ENCODE measurements at places on chromosomes 3 and 15.

- no peak for DNase-seq
Measured at GRCh38 chr15:96538491-96538890, 208.0 kb downstream of the NR2F2 start.

DNA sequence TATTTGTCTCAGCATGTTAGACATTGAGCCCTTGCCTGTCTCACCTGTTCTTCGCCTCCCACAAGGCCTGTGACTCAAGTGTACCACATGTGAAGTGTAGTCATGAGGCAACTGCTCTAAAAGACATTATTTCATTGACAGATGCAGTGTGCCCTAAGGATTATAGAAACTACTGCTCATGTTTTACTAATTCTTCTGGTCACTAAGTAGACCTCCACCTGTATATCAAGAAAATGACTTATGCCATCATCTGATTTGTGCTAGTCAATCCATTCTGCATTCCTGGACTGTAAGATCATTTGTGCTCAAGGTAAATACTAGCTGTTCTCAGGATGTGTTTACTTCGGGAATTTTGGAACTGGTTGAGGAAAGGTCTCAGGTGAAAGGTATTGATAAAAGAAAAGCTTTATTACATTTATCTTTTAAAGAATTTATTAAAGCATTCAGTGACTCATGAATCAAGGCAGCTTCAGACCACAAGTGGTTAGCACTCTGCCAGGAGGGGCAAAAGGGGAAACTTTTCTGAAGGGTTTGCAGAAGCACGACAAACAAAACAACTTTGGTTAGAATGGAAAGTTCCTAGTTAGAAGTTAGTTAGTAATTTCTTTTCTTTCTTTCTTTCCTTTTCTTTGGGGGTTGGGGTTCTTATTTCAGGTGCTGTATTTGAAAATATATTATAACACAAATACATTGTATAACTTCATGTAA lies 465.3 kb upstream of the CBLB start:
- DNase-seq: peak; percentile 12

DNA sequence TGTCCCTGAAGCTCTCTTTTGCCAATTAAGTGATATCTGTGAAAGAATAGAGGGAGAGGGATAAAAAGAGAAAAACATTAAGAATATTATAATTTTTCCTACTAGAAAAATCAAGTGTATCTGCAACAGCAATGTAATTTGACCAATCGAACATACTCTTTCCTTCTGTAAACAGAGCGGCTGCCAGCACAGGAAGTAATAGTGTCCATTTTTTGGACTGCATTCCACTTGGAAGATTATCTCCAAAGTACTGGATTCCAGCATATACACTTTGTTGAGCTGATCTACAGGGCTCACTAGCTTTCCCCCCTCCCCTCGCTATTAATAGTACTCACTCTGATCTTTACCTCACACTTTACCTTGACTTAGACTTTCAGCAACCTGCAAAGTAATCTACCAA lies 90.4 kb downstream of the SUCLG2 start:
- DNase-seq: no peak

DNA sequence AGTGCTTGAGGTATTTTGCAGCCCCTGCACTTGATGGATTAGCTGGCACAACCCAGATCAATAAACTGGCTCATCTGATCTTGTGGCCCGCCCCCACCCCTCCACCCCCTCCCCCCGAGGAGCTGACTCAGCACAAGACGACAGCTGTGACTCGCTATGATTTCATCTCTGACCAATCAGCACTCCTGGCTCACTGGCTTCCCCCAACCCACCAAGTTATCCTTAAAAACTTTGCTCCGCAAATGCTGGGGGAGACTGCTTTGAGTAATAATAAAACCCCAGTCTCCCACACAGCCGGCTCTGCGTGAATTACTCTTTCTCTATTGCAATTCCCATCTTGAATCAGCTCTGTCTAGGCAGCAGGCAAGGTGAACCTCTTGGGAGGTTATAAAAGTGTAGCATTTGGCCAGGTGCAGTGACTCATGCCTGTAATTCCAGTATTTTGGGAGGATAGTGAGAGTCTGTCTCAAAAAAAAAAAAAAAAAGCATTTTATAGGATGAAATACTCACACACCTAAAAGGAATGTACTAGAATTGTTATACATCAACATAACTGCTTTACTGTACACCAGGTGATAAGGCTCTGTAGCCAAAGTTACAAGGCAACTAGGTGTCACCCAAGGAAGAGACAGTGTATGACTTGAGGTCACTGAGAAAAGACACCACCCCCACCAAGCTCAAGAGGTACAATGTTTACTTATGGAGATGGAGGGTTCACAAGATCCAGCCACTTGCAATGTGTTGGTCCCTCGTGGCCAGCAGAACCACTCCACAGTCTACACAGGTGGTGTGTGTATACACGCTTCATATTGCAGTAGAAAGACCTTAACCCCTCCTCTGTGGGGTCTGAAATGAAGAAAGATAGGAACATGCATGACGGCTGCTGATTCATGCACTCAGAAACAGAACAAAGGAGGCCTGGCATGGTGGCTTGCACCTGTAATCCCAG lies 8.6 kb downstream of the ZNF445 start:
- DNase-seq: no peak

DNA sequence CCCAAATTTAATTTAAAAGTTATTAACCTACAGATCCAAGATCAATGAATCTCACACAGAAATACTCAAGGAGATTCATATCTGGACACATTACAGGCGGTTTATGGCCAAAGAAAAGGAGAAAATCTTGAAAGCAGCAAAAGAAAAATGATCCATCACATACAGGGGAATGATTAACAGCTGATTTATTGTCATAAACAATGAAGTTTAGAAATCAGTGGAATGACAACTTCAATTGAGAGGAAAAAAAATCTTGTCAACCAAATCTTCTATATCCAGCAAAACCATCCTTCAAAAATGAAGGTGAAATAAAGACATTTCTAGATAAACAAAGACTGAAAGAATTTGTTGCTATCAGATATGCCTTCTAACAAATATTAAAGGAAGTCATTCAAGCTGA lies 156.2 kb upstream of the SEMA6D start:
- DNase-seq: no peak

DNA sequence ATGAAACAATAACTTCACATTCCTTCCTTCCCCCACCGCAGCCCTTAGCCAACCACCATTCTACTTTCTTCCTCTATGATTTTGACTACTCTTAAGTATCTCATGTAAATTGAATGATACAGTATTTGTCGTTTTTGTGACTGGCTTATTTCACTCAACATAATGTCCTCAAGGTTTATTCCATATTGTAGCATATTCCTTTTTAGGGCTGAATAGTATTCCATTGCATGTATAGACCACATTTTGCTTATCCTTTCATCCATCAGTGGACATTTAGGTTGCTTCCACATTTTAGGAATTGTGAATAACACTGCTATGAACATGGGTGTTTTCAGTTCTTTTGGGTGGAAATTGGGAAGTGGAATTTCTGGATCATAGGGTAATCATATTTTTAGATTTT lies 106.1 kb downstream of the THSD4 start:
- no peak for DNase-seq

- no peak for DNase-seq
Measured at GRCh38 chr3:67521053-67521646, 133.3 kb downstream of the SUCLG2 start.

DNA sequence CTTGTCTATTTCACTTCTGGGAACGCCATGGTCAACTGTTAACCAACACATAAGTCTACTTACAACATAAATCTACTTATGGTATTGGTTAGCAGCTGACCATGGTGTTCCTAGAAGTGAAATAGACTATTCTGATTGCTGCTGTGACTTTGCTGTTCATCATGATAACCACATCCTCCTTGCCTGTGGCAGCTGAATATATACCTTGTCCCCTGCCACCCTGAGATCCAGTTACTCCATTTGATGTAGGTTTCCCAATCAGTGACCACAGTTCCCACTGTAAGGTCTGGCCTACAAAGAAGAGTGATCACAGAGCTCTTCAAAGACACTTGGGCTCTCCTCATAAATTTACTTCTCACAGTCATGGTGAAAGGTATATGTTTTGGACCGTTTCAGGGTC lies 66.8 kb upstream of the ALDH1A3 start:
- DNase-seq: no peak

DNA sequence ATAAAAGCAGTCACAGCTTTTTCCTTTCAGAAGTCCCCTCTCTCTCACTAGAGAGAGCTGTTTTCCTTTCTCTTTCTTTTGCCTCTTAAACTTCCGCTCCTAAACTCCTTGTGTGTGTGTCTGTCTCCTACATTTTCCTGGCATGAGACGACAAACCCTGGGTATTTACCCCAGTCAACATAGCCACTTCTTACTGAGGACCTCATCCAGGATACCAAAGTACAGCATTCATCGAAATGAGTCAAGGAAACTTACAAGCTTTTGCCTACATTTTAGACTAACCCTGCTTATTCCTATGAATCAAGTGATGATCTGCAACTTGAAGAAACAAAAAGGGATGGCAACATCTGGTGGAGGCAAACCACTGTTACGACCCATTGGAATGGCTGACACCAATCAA lies 16.7 kb downstream of the PATL2 start:
- no peak for DNase-seq

- no peak for DNase-seq
Measured at GRCh38 chr3:41872157-41872556, 89.7 kb downstream of the ULK4 start.

DNA sequence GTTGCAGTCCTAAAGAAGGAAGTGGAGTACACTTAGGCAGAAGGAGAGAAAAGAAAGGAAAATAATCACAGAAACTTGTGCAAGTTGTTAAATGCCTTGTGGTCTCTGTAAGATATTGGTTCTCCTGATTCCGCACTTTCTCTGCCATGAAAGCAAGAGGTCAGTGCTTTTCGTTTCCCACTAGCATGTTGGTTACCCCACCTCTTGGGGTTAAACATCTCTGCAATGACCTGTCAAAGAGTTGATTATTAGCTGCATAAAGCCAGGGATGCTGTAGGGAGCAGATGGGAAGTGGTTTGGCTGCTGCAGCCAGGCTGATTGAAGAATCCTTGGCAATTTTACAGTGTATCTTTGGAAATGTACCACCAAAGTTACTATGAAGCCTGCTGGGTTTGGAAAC lies 33.3 kb downstream of the ZNF609 start:
- no peak for DNase-seq

GRCh38 chr3:126155819-126156218 lies 24.6 kb downstream of the ALDH1L1 start:
- DNase-seq: no peak

DNA sequence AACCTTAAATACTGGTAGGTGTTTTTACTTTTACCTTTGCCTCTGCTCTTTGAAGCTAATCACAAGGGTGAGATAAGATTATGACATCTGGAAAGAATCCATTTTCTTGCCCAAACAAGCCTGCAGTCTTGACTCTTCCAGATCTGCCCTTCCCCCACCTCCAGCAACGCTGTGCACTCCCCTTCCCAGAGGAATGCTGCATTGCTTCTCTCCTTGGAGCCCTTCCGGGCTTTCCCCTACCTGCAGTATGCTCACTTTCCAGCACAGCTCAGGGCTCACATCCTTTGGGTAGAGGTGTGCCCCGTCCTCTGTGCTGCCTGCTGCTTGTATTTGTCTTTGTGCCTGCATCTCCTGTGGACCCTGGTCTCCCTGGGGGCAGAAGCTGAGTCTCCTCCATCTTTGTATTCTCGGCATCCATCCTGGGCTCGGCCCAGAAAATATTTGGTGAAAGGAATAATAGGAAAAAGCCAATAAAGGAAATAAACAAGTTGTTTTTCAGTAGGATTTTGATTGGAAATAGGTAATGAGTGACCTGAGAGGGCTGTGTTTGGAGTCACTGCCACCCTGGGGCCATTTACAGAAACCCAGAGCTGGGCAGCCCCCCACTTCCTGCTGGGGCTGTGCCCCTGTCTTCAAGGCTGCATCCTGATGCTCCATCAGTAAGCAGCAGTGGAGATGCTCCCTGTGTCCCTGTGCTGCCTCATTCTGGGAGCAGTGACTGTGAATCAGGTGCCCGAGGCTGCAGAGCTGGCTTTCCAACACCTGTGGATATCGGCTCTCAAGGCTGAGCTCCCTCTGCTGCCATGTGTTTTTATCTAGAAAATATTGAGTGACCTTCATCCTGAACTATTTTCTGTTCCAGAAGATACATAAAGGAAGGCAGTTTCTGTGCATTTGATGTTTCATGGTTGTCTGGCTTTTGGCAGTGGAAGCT lies 117.5 kb downstream of the EEFSEC start:
- DNase-seq: no peak

DNA sequence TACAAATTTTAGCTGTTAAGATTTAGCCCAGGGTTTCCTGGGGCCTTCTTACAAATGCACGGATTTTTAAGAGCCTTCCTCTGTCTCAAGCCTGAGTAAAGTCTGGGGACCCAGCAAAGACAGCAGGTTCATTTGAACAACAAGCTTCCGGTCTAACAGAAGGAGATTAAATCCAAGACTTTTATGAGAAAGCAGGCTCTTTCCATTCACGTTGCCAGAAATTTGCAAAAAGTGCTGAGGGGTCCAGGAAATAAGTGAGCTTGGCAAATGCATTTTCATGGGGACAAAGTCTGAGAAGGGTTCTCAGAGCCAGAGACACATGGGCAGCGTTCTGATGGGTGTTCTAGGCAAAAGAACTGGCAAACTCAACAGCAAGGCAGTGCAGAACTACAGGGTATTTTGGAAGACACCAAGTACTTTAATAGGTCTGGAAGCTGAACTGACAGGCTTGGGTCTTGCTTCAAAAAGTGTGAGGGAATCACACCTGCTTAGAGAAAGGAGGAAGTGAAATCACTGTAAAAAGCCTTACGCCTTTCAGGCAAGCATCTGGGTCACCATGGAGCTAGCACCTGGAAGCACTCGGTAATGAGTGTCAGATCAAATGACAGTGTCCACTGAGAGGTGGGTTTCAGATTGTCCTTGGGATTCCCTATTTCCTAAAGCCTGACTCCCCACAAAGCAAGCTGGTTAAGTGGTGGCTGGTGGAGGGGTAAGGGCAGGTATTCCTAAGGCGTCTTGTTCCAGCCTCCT lies 115.8 kb upstream of the ARHGEF3 start:
- no peak for DNase-seq

- no peak for DNase-seq
Measured at GRCh38 chr15:88748081-88748480, 55.2 kb upstream of the ACAN start.

GRCh38 chr3:180680097-180680430 lies 775 bp upstream of the CCDC39 start:
- no peak for DNase-seq

GRCh38 chr15:70132139-70132538 lies 34.4 kb upstream of the TLE3 start:
- no peak for DNase-seq

- DNase-seq: no peak
Measured at GRCh38 chr15:57134071-57134605, 215.7 kb downstream of the TCF12 start.

- no peak for DNase-seq
Measured at GRCh38 chr15:75112848-75113492, 88.7 kb upstream of the C15orf39 start.

Measured in stimulated activated CD8-positive, alpha-beta memory T cell treated with anti-CD3 and anti-CD28 coated beads, Interleukin-2, amount 100 ng/mL, for 1 hour (primary cell).